ENCODE measurements at places on chromosomes 3 and 15.

DNA sequence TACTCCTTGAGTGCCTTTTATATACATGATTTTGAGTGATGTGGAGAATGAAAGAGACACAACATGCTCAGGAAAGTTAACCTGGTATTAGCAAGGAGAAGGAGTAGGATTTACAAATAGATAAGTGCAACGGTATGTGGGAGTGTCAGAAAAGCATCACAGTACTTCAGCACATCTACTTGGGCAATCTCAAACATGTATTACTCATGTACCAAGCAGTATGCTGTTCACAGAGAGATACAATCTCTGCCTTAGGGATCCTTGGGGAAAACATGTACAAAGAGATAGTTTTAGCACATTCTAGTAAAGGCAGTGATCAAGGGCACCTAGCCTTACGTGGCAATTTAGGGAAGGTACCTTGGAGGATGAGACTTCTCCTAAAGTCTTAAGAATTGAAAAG, 146.5 kb downstream of the FILIP1L start:
- no peak for DNase-seq

GRCh38 chr3:169886671-169887070, 16.9 kb upstream of the LRRC31 start:
- DNase-seq: peak; percentile 70

DNA sequence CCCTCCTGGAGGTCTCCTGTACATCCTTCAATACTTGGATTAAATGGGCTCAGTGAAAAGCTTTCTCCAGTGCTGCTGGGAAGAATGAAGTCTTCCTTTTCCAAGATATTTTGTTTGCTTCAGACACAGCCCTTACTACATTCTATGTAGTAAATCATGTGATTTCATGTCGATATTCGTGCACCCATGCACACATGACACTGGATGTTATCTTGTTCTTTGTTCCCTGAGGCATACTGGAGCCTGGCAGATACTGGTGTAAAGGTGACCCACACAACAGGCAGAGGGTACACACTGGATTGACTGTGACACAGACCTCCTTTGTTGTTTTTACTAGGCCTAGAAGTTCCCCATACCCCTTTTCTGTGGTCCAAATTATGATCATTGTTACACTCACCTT, 40.3 kb upstream of the ATP2C1 start:
- DNase-seq: no peak

GRCh38 chr3:26099692-26100091, 309.8 kb downstream of the OXSM start:
- no peak for DNase-seq

DNA sequence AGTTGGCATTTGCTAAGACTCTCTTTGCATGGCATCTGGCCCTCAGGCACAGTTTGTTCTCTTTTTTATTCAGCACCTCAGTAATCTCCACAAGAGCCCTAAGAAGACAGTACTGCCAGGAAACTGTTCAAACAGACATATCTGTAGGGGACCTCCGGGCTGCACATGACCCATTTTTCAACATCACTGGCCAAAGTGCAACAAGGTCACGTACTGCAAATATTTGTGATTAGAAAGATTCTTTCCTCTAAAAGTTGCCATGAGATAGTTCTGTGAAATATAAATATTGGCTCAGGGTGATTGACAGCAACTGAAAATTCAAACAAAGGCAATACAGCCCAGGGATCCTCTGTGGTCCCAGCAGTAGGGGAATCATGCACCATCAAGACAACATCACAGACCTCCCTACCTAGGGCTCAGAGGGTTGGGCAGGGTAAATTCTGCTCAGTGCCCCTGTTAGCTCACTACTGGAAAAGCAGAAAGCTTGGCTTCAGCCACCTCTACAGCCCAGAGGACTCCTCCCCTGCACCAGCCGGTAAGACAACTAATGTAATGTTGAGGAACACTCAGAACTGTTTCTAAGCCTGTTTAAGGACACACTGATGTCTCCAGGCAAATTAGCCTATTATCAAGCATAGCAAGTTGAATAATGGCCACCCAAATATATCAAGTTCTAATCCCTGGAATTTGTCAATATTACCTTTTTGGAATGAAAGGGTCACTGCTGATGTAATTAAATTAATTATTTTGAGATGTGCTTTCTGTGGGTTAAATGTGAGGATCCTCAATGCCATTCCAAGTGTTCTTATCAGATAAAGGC, 117.4 kb upstream of the LPP start:
- DNase-seq: no peak

DNA sequence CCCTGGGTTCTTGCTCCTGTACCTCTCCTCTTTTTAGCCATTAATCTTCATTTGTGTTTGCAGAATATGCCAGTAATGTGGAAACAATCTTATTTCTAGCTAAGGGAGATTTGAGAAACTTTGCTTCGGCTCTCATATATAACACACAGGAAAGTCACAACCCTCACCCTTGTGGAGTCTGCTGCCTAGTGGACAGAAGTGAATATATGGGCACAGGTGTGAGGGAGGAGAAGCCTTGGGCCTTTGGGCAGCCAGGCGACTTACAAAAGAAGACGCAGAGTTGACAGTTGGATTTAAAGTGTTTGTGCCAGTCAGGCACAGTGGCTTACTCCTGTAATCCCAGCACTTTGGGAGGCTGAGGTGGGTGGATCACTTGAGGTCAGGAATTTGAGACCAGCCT, 181.8 kb upstream of the TBL1XR1 start:
- DNase-seq: no peak

DNA sequence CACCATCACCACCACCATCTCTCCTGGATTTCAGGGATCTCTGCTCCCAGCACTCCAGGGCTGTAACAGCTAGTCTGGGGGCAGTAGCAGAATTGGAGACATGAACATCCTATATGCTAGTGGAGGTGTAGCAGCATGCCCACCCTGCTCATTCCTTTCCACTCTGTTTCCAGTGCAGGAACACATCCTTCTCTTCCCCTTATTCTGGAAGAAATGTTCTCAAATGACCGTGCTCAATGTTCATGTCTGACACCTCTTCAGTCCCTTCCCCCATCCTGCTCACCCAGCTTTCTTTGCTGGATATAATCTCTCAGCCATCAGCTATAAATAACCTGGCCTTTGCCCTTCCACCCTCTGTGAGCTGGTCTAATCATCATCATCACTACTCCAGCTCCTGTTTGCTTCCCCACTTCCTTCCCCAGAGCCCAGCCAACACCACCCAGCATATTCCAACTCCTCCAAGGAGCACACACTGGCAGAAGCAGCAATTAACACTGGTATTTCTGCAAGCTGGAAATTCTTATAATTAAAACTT, 31.1 kb downstream of the DCLK3 start:
- DNase-seq: no peak

DNA sequence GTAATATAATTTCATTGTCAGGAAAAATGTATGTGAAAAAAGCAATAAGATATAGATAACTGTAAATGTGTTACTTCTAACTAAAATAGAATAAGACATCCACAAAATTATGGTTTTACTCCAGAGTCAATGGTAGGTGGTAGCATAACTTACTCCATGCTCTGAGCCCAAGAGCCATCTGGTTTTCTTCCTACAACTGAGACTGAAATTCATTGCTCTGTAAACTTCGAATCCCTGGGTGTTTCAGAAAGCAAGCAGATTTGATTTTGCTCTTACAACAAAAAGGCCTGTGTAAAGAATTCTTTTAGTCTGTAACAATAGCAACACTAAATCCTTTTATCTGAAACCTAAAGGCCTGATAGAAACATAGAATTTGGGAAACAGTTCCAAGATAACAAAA, 805.9 kb downstream of the AGBL1 start:
- DNase-seq: no peak

GRCh38 chr3:100869787-100870186, 123.4 kb downstream of the ABI3BP start:
- DNase-seq: peak; percentile 44

- no peak for DNase-seq
Measured at GRCh38 chr3:183272791-183273190, 19.7 kb downstream of the B3GNT5 start.

GRCh38 chr3:155744626-155745324, at the start of gene PLCH1:
Gene PLCH1 (minus strand): TSS chr3:155745071. CDS start chr3:155704224, 40,847 bp downstream.
- peak; percentile 82 for DNase-seq

GRCh38 chr3:126979046-126979628, 3.8 kb upstream of the PLXNA1 start:
- no peak for DNase-seq

DNA sequence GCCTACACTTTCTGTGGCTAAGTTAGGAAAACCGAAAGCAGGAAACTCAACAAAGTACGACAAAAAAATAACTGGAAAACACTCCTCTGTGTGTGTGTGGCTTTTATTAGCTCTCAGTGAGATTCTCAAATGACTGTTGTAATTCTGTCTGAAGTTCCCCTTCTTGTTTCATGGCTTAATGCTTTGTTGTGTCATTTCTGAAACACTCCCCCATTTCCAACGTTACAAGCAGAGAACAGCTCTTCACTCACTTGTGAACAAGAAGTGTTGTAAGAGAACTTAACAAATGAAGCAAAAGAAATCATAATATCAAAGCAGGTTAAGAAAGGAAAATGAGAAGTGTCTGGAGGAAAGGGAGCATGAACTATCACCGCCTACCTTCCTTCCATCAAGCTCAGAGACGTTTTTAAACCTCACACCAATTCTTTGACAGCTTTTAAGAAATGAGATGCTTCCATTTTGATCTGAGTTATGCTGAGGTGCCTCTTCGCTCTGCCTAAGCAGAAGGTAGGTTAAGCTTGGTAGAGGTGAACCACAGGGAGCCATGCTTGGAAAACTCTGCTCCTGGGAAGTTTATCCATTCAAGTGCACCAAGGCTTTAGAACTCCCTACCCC, 12.4 kb upstream of the SEC62 start:
- DNase-seq: no peak

GRCh38 chr15:75090388-75090734, 67.0 kb downstream of the PPCDC start:
- no peak for DNase-seq

DNA sequence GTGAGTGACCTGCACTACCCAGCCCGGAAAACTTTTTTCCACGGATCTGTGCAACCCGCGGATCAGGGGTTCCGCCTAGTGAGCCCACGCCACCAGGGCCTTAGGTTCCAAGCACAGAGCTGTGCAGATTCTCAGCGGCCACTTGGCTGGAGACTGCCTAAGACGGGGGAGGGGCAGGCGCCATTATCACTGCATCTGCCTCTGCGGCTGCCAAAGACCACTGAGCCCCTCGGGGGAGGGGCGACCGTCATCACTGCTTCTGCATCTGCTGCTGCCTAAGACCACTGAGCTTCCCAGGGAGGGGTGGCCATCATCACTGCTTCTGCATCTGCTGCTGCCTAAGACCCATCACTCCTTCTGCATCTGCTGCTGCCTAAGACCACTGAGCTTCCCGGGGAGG, 460.2 kb downstream of the OCA2 start:
- no peak for DNase-seq

DNA sequence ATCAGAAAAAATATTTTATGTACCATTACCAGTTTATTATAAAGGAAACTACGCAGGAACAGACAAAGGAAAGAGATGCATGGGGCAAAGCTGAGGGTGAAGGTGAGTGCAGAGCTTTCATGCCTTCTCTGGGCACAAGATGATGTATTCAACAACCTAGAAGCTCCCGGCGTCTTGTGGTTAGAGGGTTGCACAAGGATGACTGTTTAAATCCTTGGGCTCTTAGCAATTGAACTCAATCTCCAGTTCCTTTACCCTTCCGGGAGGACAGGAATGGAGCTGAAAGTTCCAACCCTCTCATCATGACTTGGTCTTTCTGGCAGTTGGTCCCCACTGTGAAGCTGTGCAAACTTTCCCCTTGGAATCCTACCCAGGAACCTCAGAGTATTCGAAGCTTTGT, 542.0 kb downstream of the EPHA3 start:
- no peak for DNase-seq

- peak; percentile 83 for DNase-seq
Measured at GRCh38 chr15:92082006-92082843, 228.7 kb downstream of the SLCO3A1 start.

DNA sequence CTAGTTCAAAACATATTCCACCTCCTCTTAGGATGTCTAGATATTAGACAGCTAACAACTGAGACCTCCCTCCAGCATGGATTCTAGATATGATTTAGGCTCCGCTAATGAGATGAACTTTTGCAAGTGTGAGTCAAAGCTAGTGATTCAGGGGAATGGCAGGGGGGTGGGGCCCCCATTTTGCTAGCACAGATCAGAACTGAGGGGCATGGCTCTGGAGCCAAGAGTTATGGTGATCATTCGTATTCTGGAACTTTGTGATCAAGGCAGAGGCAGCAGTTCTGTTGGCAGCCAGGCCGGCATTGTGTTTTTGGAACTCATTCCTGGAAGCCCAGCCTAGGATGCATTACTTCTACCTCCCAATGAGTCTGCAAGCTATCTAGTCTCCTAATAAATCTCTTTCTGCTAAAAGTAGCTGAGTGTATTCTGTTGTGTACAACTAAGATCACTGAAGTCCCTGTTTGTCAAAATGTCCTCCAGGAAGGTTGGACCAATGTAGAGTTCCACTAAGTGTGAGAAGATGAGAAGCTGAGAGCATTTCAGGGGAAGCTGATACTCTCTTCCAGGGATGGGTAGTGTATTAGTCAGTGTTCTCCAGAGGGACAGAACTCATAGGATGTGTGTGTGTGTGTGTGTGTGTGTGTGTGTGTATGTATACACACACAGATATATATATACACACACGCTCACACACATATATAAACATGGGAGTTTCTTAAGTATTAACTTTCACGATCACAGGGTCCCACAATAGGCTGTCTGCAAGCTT, 312.7 kb downstream of the TLE3 start:
- DNase-seq: peak; percentile 74

DNA sequence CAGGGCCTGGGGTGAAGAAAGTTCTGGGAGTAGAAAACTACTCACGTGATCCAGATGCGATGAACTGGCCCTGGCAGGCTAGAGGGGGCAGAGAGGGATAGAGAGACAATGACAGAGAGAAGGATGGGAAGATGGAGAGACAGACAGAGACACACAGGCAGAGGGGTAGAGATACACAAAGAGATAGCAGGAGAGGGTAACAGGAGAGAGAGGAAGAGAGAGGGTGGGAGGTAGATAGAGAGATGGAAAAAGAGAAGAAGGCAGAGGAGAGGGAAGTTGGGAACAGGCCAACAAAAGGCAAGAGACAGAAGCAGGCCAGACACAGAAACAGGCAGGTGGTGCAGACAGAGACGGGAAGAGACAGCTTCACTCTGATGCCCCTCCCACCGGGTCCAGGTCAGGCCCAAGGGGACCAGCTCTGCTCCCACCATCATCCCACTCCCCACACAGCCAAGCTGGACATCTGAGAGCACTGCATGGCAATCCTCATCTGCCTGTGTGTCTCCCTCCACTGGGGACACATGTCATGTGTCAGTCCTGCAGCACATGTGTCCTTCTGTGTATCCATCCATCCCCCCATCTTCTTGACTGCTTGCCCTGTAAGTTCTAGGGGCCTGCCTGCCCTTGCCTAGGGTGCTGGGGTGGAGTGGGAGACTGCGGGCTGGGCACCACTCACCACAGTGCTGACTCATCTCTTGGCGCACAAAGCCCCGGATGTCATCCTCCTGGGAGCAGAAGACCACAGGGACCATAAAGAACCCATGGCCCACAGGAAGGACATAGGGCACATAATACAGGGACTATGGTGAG, 2.2 kb upstream of the UCN2 start:
- DNase-seq: peak; percentile 70
